ENCODE measurements at places on chromosomes 7 and 10. TPM values are rescaled to one million over a fixed set of nuclear protein-coding genes. Genes with fewer than 3 reads are reported as not detected.

DNA sequence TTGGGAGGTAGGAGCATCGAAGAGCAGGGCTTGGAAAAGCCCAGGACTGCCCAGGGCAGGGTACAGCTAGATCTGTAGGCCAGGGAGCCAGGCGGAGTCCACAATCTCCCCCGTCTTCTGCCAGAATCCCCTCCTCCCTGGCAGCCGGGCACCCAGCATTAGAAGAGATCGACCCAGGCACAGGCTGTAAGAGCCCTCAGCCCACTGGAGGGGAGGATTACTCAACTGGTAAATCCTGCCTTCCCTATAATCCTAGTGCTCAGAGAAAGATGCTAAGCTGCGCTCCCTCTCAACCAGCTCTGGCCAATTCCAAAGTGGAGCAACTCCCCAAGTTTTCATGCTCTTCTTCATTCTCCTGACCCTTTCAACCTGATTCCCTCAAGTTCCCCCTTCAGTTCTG, 3.2 kb downstream of the SPOCK2 start:
- DNase-seq, result no peak

DNA sequence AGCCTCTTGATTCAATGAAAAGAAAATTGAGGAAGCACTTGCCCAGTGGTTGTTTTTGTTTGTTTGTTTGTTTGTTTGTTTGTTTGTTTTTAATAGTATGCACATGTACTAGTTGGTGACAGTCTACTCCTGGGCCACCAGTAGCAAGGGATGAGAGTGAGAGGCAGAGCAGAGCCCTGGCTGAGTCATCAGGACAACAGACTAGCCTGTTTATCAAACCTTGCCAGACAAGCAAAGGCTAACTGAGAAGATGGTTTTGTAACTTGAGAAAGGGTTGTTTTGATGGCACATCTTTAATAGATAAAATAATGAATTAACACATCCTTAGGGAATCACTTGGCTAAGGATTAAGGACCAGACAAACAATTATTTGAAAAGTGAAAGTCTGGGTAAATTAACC, 78.1 kb downstream of the INHBA start:
- DNase-seq, result no peak

The TSPAN15 gene
- 88.1 TPM for polyA plus RNA-seq

The ARHGEF35 gene
- 2.9 TPM for polyA plus RNA-seq

The SFRP5 gene
- polyA plus RNA-seq, result 4.8 TPM

DNA sequence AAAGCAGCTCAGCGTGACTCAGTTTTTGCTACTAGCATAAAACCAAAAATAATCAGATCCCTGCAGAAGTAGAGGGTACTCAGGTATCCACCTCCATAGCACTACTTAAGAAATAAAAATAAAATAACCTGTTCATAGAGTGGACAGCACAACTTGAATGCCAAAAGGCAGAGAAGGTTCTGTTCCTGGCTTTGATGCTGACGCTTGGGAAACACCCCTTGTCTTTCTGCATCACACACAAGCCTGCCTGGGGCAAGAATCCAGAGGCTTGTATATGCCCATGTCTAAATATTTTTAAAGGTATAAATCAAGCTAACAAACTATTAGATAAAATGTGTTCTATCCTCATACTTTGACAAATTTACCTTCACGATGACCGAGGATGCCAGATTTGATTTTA, 207.3 kb downstream of the KIAA1217 start:
- no peak for DNase-seq

DNA sequence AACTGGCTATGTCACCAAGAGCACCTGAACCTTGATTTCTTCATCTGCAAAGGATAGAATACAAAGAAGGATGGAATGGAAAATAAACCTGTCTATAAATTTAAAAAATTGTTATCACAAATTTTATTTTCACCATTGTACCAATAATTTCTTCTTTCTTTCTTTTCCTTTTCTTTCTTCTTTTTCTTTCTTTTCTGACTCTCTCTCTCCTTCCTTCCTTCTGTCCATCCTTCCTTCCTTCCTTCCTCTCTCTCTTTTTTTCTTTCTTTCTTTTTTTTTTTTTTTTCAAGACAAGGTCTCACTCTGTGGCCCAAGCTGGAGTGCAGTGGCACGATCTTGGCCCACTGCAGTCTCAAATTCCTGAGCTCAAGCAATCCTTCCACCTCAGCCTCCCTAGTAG, 36.6 kb upstream of the SORBS1 start:
- DNase-seq, result no peak

- no peak for DNase-seq
Measured at GRCh38 chr7:28623105-28623730, 210.9 kb downstream of the CREB5 start.

DNA sequence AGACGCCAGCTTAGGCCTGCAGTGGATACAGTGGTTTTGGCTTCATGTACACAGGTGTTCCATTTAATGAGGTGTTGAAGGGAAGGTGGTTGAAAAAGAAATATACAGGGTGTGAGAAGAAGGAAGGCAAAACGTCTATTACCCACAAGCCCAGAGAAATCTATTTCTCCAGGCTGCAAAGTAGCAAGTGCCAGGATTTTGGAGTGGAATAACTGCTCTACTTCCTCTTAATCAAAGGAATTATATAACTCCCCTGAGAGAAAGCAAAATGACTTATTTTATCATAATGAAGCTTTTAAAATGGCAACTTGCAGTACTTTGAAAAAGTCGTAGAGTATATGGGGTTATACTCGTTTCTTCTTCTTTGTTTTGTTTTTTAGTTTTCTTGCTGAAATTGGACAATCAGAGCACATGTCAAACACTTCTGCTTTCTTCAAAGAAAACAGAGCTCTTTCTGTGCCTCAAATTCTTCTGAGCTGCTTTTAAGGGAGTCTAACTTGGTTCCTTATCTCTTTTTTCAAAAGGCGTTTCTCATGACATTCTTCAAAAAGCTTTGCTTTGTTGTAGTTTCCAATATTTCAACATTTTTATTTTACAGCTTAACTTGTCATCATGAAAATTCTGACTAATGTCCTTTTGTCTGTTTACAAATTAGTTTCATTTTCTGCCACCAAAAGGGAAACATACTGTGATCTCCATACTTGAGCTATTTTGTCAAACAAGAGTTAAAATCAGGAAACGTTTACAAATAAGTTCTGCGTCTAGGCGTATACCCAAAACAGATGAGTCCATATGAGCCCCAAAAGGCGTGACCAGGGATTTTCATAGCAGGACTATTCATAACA, 289.7 kb downstream of the FRMD4A start:
- DNase-seq, result no peak

All from urinary bladder (tissue), 4 donors.